GM13977 (cell line): ENCODE measurements at places on chromosomes 7 and 10.
A peak's percentile ranks its signal among the peaks of the same experiment; 100 is the strongest.

DNA sequence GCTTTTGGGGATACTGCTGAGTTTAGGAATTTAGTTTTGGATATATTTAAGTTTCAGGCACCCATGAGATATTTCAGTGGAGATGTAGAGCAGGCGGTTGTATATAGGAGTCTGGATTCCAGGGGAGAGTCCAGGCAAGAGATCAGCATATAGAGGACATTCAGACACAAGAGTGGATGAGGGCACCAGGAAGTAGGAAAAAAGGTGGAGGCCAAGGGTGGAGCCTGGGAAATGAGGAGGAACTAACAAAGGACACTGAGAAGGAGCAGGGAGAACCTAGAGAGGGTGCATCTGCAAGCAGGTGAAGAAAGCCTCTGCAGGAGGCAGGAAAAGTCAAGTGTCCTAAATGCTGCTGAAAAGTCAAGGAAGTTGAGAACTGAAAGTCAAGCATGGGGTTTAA, 13.1 kb upstream of the PDLIM1 start:
- DNase-seq = no peak

DNA sequence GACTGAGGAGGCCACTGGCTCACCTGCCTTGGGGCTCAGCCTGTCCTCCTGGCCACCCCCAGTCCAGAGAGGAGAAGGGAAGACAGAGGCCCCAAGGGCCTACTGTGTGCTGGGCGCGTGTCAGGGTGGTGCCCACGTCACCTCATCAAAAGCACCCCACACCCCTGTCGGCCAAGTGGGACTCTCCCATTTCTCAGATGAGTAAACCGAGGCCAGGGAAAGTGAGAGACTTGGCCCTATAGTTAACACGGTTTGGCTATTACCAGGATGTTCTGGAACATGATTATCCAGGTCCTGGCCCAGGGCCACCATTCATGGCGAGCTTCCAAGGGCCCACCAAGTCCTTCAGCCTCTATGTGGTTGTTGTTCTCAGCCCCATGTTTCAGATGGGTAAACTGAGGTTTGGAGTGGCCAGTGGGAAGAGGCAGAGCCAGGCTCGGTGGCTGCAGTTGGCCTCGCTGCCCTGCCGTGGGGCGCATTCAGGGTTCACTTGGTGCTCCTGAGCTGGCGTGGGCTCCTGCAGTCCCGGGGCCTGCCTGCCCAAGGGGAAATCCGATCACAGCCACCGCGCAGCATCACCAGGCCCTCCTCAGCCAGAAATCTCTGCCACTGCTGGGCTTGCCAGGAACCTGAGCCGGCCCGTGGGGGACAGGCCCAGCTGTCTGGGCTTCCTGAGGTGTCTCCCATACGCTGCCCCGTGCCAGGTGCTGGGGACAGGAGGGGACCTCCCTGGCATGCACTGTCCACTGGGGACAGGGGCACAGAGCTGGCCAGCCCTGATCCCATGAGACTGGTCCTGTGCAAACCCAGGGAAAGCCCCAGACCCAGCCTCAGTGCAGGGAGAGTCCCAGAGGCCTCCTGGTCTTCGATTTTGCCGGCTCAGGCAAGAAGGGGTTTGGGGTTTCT, 117.7 kb upstream of the TNRC18 start:
- DNase-seq = peak; percentile 62

DNA sequence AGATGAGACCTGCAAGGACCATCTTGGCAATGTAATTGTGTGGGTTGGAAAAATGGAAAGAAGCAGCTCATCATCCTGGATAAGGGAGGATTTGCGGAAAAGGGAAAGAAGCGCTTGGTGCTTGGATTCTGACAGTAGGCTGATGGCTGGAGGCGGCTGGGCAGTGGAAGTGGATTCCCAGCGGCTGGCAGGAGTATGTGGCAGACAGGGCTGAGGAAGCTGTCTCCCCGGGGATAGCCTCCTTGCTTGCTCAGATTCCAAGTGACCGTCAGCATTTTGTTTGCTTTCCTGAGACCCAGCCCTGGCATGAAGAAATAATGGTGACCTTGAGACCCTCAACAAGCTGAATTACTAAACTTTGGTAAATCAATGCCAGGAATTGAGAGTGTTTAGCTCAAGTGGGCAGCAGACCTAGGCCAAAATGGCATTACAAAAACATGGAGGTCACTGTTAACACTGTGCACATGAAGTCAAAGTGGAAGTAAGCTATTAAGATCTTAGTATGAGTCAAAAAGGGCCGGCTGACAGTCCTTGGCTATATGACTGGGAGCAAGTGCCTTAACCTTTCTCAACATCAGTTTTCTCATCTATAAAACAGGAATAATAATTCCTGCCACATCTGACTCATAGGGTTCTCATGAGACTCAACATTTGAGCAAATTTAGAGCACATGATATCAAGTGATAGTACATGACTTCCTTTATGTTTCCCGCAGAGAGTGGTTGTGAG, 21.3 kb downstream of the SLC25A28 start:
- no peak for DNase-seq

DNA sequence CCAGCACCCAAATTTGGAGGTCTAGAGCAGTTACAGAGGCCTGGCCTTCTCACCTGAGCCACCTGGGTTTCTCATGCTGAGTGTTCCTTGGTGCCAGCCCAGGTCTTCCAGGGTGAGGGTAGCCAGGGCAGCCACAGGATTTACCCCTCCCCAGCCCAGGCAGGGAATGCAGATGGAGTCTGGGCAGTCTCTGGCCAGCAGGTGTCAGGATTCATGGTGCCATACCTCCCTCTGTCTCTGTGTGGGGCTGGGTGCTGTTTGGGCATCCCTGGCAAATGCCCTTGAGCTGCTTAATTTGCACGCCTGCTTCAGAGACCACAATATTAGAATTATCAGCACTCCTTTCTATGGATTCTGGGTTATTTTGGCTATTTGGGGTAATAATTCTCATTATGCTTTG, 246.7 kb downstream of the GFRA1 start:
- no peak for DNase-seq

DNA sequence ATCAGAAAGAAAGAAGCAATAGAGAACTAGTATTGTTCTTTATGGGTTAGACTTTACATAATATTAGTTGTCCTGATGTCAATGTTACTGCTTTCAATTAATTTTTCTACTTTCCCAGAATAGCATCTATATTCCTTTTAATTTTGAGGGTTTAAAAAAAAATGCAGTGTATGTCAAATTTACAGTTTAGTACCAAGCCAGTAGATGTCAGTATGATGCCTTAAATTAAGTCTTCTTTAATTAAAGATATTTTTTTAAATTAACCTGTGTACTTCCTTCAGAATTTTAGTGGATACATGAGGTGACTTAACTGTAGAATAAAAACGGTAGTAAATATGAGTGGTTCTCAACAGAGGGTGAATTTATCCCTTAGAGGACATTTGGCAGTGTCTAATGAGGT, 35.2 kb upstream of the STOX1 start:
- no peak for DNase-seq

DNA sequence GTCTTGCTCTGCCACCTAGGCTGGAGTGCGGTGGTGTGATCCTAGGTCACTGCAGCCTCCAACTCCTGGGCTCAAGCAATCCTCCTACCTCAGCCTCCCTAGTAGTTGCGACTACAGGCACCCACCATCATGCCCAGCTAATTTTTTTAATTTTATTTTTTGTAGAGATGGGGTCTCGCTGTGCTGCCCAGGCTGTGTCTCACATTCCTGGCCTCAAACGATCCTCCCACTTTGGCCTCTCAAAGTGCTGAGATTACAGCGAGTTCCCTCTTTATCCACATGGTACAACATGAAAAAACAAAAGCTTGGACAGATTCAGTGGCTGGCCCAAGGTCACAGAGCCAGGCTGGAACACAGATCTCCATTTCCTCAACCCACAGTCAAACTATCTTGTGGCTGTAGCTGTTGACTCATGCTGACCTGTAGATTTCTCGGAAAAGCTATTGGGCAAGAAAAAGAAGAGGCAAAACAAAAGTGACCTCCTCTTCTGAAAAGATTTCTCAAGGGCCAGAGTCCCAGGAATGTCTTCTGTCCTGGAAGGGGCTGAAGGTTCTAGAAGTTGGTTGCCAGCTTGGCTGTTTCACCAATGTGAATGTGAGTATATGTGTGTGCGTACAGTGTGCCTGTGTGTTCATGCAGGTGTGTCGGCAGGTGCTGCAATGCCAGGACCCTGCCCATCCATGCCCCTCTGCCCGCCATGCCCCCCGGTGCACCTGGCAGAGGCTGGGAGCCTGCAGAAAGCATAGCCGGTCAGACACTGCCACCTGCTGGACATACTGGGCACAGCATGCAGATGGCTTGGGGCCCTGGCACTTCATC, 28.4 kb downstream of the TMEM130 start:
- DNase-seq = peak; percentile 80

DNA sequence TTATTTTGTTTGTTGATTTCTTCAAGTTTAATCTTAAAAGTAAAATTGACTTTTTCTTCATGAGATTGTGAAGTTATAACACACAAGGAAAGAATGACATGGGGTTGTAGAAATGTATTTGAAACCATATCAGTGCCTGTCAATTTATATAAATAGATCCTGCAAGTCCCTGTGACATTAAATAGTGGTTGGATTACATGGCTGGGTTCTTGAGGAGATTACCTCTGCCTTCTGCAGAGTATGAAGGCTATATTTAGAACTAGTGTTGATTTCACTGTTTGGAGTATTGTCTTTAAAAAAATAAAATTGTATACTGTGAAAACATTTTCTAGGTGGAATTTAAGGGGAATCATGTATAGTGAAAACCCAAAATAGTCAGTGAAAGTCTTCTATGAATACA, 385.8 kb upstream of the SMIM30 start:
- DNase-seq = no peak

DNA sequence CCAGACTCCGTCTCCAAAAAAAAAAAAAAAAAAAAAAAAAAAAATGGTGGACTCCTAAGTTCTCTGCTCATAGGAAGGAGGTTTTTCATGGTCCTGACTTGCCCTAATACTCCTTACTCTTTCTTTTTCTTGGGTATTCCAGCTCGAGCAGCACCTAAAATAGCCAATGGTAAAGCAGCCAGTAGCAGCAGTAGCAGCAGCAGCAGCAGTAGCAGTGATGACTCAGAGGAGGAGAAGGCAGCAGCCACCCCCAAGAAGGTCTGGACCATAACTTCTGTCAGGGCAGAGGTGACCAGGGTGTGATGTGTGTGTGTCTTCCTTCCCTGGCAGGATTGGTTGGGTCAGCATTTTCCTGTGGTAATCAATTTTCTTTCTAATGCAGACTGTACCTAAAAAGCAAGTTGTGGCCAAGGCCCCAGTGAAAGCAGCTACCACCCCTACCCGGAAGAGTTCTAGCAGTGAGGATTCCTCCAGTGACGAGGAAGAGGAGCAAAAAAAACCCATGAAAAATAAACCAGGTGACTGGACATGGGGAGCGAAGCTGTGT, 6.9 kb downstream of the NOLC1 start:
- no peak for DNase-seq

- no peak for DNase-seq
Measured at GRCh38 chr7:40721342-40721949, 586.6 kb downstream of the SUGCT start.

GRCh38 chr7:29917641-29918040, 72.0 kb downstream of the SCRN1 start:
- DNase-seq = no peak

- no peak for DNase-seq
Measured at GRCh38 chr10:122191936-122192541, 79.1 kb upstream of the BTBD16 start.
